ENCODE measurements at places on chromosomes 7 and 10.

DNA sequence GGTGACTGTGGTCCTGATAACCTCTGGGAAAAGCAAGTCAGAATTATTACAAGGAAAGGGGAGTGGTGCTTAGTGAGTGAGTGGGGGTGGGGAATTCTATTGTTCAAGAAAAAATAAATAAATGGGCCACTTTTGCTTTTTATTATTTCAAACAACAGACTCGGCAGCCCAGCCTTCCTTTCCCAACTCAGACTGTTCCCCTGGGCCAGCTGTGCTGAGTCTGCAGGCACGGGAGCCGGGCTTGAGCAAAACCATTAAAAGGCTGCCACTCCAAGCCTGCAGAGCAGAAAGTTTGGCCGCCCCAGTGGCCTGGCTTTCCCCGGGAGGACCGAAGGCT is 90.0 kb downstream of the PLXNA4 start:
- no peak for DNase-seq

- no peak for DNase-seq
Observed at GRCh38 chr10:33875924-33876583, 541.6 kb upstream of the NRP1 start.

- no peak for DNase-seq
Observed at GRCh38 chr7:66974986-66975590, 20.3 kb downstream of the SBDS start.

DNA sequence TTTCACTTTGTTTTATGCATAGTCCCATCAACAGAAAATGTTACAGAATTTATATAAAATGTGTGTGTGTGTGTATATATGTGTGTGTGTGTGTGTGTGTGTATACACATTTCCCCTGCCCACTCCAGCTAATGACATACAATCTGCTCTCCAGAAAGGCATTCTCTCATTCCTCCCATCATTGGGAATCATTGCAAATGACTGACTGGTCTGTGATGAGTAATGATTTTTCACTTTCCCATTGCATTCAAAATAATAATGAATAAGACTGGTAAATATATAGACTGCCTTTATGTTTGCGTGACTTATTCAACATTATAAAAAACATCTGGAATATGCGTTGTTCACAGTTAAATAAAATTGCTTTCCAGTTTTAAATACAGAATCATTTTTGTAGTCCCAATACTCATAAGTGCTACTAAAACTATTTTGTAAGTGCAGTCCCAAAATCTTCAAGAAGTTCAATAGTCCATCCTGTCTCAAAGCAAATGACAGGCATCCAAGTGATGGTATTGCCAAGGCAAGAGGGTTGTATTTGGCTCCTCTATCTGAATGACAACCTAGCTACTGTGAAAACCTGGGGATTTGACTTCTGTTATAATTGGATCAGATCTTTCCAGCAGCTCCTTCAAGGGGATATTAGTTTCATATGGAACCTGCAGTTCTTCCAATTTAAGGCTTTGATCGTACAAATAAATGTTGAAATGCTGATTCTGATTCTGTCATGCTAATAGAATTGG is 150.9 kb downstream of the POLR1F start:
- no peak for DNase-seq

DNA sequence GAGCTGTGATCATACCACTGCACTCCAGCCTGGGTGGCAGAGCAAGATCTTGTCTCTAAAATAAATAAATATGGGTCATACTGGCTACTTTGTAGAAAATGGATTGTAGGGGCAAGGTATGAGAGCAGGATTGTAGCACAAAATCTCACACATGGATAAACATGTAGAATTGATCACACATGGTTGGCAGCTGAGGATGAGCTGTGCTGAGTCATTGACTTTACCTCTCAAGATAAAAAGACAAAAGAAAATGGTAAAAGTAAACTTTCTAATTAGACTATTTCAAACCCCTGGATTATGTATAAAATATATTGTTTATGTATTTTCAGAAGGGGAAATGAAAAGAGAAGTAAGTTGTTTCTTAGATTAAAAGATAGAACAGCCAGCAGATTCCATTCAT is 69.3 kb downstream of the APBB1IP start:
- no peak for DNase-seq

DNA sequence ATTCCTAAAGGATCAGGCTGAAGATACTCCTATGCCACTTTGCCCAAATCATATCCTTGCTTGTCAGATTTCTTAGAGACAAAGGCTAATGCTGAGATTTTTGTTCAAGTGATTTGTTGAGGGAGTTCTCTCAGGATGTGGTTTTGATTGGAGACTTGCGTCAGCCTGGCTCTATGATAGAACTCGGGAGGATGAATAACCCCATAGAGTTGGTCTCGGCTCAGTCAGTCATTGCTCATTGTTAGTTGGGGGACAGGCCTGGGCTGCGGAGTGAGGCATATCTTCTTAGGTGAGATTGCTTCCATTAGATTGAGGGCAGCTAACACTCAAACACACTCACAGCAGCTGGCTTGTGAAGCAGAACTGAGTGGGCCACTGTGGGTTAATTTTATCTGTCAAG is 203.4 kb downstream of the KIF20B start:
- peak; percentile 1 for DNase-seq

DNA sequence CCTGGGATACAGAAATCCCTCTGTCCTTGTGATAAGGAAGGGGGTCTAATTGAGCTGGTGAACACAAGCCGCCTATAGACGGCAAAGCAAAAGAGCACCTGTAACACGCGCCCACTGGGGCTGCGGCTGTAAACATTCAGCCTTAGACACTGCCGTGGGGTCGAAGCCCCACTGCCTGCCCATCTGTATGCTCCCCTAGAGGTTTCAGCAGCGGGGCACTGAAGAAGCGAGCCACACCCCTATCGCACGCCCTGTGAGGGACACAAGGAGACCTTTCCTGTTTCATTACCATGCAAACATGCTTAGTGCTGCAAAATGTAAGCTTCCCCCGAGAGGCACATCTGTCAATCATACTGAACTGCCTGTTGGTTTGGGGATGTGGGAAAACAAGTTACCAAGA is 82.1 kb downstream of the NRP1 start:
- no peak for DNase-seq

DNA sequence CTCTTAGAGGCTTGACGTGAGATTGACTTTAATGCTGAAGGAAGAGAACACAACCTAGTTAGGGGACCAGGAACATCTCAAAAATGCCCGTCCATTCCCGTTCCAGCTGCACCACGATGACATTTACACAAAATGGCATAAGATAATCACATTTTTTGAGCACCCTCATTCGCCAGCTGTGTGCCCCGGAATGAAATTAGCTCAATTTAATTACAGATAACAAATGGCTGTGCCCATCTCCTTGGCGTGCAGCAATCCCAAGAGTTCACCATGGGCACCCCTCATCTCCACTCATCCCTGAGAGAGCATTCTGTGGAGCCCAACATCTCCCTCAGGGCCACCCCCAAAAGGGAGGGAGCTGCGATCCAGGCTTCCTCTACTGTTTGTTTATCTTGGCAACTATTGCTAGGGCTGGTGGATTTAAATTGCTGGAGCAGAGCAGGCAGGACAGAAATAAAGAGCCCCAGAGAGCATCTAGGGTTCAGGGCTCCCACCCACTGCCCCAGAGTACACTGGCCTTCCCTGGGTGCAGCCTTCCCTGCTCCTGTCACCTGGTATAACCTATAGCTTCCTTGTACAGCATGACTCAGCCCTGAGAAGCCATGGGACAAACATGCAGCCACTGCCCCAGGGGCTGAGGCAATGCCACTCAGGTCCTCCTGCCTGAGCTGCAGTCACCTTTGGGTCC is 263.5 kb downstream of the ZEB1 start:
- no peak for DNase-seq

DNA sequence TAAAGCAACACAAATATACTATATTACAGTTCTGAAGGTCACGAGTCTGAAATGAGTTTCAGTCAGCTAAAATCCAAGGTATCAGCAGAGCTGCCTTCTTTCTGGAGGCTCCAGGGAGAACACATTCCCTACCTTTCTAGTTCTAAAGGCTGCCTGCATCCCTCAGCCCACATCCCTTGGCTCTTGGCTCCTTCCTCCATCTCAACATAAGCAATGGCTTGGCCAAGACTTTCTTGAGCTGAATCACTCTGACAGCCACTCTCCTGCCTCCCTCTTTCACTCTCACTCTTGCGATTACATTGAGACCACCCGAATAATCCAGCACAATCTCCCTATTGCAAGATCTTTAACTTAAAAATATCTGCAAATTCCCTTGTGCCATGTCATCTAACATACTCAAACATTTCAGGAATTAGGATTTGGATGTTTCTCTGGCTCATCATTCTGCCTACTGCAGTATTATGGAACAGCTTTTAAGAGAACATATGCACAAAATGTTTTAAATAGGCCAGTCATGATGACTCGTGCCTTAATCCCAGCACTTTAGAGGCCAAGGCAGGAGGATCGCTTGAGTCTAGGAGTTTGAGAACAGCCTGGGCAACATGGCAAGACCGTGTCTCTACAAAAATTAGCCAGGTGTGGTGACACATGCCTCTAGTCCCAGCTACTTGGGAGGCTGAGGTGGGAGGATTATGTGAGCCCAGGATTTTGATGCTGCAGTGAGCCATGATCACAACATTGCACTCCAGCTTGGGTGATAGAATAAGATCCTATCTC is 144.2 kb upstream of the VSTM2A start:
- no peak for DNase-seq

GRCh38 chr10:47451273-47451997 is 32.5 kb downstream of the ANXA8 start:
- no peak for DNase-seq

DNA sequence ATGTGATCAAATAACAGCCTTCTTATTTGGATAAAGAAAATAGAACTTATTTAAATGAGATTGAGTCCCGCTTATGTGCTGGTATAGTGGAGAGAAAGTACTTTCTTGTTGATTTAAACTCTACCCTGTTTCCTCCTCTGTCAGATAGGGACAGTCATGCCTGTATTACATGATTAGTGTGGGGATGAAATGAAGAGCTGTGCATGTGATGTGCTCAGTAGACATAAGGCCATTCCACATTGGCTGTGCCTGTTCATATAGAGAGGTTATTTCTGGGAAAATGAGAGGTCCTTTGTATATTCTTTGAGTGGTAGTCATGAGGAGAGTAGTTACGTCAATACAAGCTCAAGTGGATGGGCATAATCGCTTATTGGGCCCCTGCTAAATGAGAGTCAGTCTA is 5.7 kb downstream of the MTURN start:
- DNase-seq: no peak

DNA sequence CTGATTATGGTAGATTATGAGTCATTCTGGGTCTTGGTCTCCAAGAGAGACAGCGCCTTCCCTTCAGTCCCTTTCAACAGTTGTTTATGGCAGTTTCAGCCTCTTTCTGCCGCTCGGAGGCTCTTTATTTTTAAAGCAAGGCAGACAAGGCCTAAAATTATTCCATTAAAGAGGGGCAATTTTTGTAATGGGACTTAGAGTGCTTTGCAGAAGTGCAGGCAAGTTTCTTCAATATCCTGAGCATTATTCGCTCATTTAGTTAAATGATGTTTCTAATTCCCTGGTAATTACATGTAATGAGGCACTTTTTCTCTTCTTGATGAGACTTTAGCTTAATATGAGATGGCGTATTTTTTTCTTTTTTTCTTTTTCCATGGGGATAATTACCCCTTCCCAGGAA is 33.6 kb downstream of the BUB3 start:
- DNase-seq: no peak

Data from stimulated activated CD8-positive, alpha-beta memory T cell treated with anti-CD3 and anti-CD28 coated beads, Interleukin-7, amount 100 ng/mL, for 48 hours (primary cell).